ENCODE measurements at places on chromosomes 12 and 14.

DNA sequence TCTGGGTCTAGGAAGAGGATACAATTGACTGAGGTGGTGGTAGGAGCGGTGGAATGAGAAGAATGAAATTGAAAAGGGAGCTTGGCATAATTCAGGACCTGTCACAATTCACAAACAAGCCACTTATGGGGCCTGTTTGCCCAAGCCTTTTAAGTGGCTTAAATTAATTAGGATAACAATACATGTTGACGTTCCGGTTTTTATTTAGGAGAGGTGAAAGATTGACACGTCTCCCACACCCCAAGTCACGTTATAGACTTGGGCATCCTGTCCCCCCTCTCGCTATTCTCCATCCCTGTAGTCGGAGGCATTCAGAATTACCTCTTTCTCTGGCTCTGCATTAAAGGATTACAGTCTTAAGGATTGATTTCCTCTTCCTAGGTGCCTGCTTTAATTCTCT, 954 bp upstream of the CALCOCO1 start:
- DNase-seq = no peak

- no peak for DNase-seq
Observed at GRCh38 chr12:107493135-107493494, 192.5 kb upstream of the PWP1 start.

- DNase-seq = no peak
Observed at GRCh38 chr12:123957196-123957595, 15.4 kb downstream of the CCDC92 start.

DNA sequence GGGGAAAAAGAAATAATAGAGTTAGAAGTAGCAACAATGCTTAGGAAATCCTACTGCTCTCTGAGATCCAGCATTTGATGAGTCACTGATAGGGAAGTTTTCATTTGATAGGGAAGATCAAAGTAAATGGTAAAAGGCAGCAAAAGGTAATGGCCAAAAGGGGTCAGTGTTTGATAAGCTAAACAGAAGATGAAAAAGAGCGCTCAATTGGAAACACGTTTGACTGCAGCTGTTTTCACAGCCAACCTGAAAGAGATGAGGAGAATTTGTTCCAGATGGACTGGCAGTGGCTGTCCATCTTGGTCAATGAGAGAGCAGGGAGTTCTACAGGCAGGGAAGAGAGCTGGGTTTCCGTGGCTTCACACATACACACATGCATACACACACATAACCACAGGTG, 264.2 kb downstream of the TMEM132C start:
- no peak for DNase-seq

DNA sequence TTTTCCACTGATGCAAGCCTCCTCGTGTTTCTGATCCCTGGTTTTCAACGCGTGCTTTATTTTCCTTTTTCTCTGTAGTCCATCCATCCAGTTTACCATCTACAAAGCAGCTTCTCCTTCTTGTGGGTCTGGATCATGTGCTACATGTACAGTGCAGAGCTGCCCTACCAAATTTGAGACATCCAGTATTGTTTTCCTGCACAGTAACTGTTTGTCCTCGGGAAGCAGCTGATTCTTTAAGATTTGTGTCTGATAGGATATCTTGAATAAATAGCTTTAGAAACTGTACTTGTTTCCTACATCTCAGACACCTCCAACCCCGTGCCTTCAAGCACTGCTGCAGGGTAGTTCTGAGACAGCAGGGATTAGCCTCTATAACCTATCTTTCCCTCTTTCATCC, 368.1 kb upstream of the FAR2 start:
- no peak for DNase-seq

DNA sequence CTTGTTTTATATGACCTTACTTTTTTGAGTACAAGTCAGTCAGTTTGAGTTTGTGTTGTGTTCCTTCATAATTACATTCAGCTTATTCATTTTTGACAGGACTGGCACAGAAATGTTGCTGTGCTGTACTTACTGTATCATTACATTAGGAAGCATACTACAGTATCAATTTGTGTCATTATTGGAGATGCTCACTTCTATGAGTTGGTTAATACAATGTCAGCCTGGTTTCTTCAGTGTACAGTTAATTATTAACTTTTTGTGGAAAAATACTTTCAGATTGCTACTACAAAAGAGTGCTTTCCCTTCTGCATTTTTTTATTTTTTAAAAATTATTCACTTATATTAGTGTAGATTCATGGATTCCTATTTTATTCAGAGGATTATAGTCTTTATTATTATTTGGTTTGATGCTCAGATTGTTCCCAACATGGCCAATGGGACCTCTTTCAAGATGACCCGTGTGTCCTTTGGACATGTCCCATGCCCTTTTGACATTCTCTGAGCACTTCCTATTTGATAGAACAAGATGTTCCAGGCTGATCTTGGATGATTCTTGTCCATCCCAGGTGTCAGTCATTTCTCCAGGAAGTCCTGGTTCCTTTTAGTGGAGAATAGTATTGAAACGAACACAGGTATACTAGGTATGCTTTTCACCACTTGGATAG, 66.6 kb downstream of the MON2 start:
- DNase-seq = no peak

GRCh38 chr14:104181761-104182530, 43.6 kb downstream of the KIF26A start:
- no peak for DNase-seq

DNA sequence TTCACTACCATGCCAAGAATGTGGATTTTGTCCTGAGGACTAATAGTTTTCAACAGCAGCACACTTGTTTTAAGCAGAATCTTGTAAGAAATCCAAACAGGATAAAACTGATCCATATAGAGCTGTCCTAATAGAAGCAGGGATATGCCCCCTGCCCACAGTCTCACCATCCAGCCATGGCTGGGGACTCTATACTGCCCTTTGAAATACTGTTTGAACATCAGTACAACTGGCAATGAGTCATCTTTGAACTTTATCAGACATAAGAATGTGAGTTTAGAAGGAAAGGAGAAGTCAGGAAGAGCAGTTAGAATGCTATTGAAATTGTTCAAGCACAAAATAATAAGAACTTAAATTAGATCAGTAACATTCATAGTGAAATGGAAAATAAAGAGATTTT, 3.8 kb upstream of the C12orf42 start:
- DNase-seq = no peak

GRCh38 chr14:29282169-29282568, 515.6 kb downstream of the FOXG1 start:
- DNase-seq = peak; percentile 6

DNA sequence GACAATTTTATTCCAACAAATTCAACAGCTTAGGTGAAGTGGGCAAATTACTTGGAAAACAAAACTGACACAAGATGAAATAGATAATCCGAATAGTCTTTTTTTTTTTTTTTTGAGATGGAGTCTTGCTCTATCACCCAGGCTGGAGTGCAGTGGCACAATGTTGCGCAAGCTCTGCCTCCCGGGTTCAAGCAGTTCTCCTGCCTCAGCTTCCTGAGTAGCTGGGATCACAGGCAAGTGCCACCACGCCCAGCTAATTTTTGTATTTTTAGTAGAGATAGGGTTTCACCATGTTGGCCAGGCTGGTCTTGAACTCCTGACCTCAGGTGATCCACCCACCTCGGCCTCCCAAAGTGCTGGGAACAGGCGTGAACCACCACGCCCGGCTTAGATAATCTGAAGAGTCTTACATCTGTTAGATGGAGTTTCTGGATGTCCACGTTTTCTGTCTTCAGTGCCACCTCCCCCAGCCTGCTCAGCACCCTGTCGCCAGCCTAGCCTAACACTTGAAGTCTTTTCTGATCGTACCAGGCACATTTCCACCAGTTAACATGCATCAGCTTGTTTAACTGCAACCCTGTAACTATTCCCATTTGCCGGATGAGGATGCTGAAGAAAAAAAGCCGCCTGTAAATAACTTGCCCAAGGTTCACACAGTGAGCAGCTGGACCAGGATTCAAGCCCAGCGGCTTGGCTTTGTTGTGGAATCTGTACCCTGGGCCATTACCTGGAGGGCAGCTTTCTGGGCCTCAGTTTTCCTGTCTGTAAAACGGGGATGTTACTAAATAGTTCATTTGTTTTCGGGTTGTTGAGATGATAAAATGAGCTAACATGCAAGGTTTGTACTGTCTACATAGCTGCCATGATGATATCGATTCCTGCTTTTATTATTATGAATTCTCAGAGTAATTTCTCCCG, 26.4 kb downstream of the FBRSL1 start:
- DNase-seq = no peak

DNA sequence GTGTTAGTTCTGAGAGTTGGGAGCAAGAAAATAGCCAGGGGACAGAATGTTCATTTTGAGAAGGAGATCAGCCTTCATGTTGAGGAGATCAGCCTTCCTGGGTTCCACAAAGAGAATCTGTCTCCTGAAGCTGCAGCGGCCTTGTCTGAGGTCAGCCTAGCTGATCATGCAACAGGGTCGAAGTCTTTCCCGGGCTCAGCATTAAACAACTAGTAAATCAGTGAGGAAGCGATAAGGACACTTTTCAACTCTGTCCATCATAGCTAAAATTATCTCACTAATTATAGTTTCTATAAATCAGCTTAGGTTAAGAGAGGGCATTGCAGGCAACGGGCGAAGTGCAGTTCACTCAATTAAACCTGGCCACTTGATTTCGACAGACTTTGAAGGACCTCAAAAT, 7.5 kb downstream of the GSC start:
- no peak for DNase-seq

GRCh38 chr12:63400718-63401117, 249.7 kb upstream of the AVPR1A start:
- no peak for DNase-seq

- no peak for DNase-seq
Observed at GRCh38 chr14:57834001-57834598, 31.8 kb downstream of the SLC35F4 start.

GRCh38 chr14:94473666-94474410, 2.2 kb downstream of the SERPINA9 start:
- DNase-seq = no peak
